Jurkat, Clone E6-1 (cell line): ENCODE measurements at places on chromosomes 3 and 15.

DNA sequence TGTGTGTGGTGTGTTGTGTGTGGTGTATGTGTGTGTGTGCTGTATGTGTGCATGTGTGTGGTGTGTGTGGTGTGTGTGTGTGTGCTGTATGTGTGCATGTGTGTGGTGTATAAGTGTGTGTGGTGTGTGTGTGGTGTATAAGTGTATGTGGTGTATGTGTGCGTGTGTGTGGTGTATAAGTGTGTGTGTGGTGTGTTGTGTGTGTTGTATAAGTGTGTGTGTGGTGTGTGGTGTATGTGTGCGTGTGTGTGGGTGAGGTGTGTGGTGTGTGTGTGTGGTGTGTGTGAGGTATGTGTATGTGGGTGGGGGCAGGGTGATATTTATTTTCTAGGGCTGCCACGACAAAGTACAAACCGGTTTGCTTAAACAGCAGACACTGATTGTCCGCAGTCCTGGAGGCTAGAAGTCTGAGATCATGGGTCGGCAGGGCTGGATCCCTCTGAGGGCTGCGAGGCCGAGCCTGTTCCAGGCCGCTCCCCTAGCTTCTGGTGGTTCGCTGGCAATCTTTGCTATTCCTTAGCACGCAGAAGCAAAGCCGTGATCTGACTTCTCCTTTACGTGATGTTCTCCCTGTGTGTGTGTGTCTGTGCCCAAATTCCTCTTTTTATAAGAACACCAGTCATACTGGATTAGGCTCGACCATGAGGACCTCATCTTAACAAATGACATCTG is 160.2 kb downstream of the XXYLT1 start:
- DNase-seq = no peak

DNA sequence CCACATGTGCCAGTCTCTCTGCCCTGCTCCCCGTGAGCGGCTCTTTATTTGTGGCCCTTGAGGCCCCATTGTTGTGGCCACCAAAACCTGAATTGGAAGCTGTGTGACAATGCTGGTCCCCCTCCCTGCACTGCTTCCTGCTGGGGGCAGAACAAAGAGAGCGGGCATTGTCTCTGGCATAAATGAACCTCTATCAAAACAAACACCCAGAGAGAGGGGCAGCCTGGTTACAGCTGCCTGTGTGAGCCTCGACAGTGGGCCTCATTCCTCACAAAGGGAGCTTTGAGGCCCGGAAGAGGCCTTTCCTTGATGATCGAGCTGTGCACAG is 152.9 kb downstream of the IGF1R start:
- DNase-seq = peak; percentile 63

DNA sequence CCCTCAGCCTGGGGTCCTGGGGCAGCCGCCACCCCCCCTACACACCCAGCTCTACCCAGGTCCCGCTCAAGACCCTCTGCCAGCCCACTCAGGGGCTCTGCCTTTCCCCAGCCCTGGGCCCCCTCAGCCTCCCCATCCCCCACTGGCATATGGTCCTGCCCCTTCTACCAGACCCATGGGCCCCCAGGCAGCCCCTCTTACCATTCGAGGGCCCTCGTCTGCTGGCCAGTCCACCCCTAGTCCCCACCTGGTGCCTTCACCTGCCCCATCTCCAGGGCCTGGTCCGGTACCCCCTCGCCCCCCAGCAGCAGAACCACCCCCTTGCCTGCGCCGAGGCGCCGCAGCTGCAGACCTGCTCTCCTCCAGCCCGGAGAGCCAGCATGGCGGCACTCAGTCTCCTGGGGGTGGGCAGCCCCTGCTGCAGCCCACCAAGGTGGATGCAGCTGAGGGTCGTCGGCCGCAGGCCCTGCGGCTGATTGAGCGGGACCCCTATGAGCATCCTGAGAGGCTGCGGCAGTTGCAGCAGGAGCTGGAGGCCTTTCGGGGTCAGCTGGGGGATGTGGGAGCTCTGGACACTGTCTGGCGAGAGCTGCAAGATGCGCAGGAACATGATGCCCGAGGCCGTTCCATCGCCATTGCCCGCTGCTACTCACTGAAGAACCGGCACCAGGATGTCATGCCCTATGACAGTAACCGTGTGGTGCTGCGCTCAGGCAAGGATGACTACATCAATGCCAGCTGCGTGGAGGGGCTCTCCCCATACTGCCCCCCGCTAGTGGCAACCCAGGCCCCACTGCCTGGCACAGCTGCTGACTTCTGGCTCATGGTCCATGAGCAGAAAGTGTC is 30.2 kb downstream of the PTPN23 start:
- no peak for DNase-seq

GRCh38 chr15:88513195-88513594 is 33.3 kb downstream of the DET1 start:
- DNase-seq = no peak

DNA sequence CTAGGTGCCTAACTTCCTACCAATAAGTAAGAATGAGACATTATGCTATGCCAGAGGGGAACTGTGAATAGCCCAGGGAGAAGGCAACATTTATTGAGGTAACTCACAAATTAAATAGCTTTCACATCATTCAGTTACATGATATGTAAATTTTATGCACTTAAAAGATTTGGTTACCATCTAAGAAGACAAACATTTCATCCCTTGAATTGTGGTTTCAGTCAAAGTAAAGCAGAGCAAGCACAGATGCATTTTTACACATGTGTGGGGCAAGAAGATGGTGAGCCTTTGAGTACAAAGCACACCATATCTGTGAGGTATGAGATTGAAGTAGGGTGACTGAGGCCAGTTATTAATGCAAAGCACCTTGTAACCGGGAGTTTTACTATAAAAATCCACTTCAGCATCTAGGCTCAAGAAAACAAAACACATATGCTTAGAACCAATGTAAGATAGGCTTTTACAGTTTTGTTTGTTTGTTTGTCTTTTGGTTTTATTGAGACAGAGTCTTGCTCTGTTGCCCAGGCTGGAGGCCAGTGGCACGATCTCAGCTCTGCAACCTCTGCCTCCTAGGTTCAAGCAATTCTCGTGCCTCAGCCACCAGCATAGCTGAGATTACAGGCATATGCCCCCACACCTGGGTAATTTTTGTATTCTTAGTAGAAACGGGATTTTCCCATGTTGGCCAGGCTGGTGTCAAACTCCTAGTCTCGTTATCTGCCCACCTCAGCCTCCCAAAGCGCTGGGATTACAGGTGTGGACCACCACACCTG is 3.5 kb downstream of the PLSCR2 start:
- no peak for DNase-seq

- DNase-seq = no peak
These were observed 29.6 kb downstream of the PRKCD start for GRCh38 chr3:53190659-53191058.

DNA sequence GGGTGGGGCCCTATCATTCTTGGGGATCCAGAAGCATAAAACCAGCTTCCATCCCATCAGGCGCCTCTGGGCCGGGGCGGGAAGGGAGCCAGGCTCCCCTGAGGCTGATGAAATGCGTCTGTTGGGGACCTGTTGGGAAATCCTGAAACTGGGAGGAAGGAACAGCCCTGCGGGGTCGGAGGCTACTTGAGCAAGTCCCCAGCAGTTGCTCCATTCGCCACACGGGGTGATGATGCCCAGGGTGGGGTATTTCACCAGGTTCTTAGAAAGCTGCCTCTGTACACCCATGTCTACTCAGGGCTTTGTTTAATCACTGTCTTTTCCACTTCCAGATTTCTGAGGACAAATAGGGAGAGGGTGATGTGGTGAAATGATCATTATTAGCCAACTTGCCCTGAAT is 25.4 kb upstream of the TSEN2 start:
- no peak for DNase-seq

DNA sequence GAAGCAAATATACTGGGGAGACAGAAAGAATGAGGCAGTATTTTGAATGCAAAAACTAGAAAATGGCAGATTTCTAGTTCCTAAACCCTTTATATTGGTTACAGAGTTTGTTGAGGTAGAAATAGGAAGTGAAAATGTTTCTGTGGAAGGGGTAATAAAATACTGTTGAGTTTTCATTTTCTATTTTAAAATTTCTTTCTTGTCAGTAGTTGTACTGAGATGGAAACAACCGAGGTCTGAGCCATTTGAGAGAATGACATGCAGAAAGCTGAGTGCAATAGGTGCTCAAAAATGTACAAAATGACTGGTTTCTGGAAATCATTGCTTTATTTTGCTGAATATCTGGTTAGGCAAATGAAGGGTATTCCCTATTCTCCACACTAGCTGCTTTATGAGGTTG is 361.4 kb downstream of the CHL1 start:
- DNase-seq = no peak

- DNase-seq = no peak
These were observed 149.5 kb downstream of the SV2B start for GRCh38 chr15:91249591-91249990.

DNA sequence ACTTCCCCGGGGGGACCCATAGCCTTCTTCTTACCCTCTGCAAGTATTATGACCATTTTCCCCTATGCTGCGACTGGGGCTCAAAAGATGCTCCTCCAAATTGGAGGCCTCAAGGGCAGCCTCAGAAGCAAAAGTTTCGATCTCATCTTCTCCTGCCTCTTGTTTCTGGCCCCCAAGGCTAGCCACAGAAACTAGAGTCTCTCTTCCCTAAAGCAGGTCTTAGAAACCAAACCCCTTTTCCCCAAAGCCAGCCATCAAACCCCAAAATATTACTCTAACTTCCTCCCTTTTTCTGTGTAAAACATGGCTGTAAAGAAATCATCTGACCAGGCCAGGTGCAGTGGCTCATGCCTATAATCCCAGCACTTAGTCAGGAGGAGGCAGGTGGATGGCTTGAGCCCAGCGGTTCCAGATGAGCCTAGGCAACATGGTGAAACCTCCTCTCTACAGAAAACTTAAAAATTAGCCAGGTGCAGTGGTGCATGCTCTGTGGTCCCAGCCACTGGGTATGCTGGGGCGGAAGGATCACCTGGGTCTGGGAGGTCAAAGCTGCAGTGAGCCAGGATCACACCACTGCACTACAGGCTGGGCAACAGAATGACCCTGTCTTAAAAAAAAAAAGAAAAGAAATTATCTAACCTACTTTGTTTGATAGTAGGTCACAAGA is 36.7 kb upstream of the MFGE8 start:
- no peak for DNase-seq

- no peak for DNase-seq
These were observed 37.3 kb upstream of the ATOSA start for GRCh38 chr15:52716536-52716935.

GRCh38 chr3:38027466-38028465 is 1.7 kb downstream of the PLCD1 start:
- DNase-seq = no peak

- DNase-seq = no peak
These were observed 135.0 kb downstream of the TJP1 start for GRCh38 chr15:29687204-29687815.

GRCh38 chr3:179304605-179305004 is 18.2 kb upstream of the ZNF639 start:
- no peak for DNase-seq

GRCh38 chr3:117144853-117145252 is 435.3 kb downstream of the TUSC7 start:
- no peak for DNase-seq

GRCh38 chr3:79872483-79872882 is 104.7 kb upstream of the ROBO1 start:
- no peak for DNase-seq

- no peak for DNase-seq
These were observed 18.0 kb downstream of the SLC41A3 start for GRCh38 chr3:126065876-126066275.

DNA sequence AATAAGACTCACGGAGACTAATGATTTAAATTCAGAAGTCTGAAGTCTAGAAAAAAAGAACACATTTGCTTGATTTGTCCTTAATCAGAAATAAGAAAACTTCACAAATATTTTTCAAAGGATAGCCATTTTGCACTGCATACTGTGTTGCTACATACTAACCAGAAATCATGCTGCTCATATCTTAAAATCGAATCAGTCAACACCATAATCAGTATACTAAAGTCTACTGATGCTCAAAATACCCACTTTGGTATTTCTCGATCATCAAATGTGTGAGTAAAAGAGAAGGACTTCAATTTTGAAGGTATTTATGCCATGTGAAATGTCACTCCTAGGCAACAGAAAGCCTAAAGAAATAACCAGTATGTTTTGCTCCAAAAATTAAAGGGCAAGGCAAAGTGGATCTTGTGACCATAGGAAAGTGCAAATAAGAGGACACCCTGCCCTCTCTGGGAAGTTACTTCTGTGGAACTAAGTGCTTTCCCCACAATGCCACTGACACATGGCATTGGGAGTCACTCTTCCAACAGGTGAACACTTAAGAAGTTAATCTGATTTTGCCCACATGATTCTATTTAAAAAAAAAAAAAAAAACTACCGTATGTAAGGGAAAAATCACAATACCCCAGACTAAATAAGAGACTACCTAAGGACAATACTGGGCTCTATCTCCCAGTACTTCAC is 2.7 kb downstream of the LRIG1 start:
- no peak for DNase-seq

DNA sequence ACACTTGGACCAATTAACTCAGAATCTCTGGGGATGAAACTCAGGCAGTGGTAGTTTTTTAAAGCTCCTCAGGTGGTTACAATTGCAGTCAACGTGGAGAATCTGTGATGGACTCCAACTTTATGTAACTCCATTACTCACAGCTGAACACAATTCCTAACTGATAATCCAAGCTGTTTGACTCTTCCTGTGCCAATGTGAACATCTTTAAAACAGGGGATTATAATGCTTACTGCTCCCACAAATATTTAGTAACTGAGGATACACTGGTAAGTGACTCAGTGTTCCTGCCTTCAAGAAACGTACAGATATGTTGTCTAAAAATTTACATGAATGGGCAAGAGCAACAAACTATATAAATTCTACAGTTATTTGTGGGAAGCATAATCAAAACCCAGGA is 85.6 kb downstream of the OSBPL10 start:
- no peak for DNase-seq

GRCh38 chr3:157129803-157130466 is 30.0 kb downstream of the CCNL1 start:
- no peak for DNase-seq

- DNase-seq = no peak
These were observed 173.0 kb downstream of the TIGIT start for GRCh38 chr3:114466816-114467215.

GRCh38 chr3:188546835-188547670 is 393.1 kb downstream of the LPP start:
- DNase-seq = no peak

DNA sequence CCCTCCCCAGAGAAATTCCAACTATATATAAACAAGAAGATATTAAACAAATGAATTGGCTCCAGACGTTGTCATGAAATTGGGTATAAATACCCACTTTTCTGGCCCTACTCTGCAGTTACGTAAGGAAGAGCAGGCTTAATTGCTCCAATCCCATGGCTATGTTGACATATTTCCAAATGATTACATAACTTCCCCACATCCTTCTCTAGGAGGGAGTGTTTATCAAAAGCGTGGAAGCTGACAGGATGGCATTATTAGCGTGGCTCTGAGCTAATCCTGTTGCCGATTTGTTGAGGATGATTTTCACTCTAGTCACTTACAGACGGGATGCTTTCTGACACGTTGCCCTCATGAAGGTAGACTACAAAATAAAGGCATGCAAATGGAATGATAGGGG is 347.5 kb upstream of the TMCO5A start:
- DNase-seq = no peak

GRCh38 chr3:184368586-184369183 is 7.2 kb downstream of the POLR2H start:
- no peak for DNase-seq
